Tibial nerve (tissue), 4 donors: ENCODE measurements at places on chromosomes 16 and 17. TPM values are rescaled to one million over a fixed set of nuclear protein-coding genes. Genes with fewer than 3 reads are reported as not detected.

- H3K4me1 ChIP-seq, result no peaks in the 10 kb centered on the region
- no peaks in the 10 kb centered on the region for H3K36me3 ChIP-seq
- no peak overlapping the region for H3K27ac ChIP-seq
- H3K27me3 ChIP-seq, result no peaks in the 10 kb centered on the region
- no peak overlapping the region for H3K4me3 ChIP-seq
- DNase-seq, result no peak
These were observed 16.6 kb downstream of the MRTFB start for GRCh38 chr16:14087590-14088154.

Gene ALKBH5
- 96.7 TPM for total RNA-seq

Gene MRPL58
- total RNA-seq, result 48.7 TPM

DNA sequence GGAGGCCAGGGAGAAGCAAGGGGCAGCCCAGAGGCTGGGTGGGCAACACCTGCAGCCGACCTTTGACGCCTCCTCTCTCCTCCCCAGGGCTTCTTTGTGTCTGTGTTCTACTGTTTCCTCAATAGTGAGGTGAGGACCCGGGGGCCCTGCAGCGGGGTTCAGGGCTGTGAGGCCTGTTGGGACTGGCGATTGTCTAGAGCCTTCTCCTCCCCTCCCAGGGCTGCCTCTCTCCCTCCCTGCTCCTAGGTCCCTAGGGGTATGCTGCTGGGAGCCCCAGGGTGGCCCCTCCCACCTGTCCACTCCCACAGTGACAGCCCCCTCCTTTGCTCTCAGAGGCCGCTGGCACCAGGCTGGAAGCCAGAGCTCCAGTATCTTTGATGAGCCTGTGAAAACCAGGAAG is 10.8 kb upstream of the SPPL2C start:
- H3K36me3 ChIP-seq, result no peaks in the 10 kb centered on the region
- H3K4me3 ChIP-seq, result no peak overlapping the region
- H3K27me3 ChIP-seq, result no peaks in the 10 kb centered on the region
- DNase-seq, result no peak

Gene RDM1
- not detected for total RNA-seq

GRCh38 chr16:11393366-11393765 is 48.1 kb downstream of the RMI2 start:
- H3K27ac ChIP-seq, result no peak overlapping the region
- H3K4me3 ChIP-seq, result no peak overlapping the region
- H3K4me1 ChIP-seq, result no peaks in the 10 kb centered on the region
- no peak for DNase-seq
- H3K27me3 ChIP-seq, result no peaks in the 10 kb centered on the region
